Activated CD4-positive, alpha-beta memory T cell treated with anti-CD3 and anti-CD28 coated beads, Interleukin-2, amount 10 ng/mL, durations not matched to agents 7 days and 5 days (primary cell): ENCODE measurements at places on chromosomes 12 and 14.

- DNase-seq, result no peak
- H3K27ac ChIP-seq, result no peak overlapping the region
- no peaks in the 10 kb centered on the region for H3K27me3 ChIP-seq
- H3K4me3 ChIP-seq, result no peak overlapping the region
Measured at GRCh38 chr12:117596968-117597367, 235.5 kb upstream of the NOS1 start.

DNA sequence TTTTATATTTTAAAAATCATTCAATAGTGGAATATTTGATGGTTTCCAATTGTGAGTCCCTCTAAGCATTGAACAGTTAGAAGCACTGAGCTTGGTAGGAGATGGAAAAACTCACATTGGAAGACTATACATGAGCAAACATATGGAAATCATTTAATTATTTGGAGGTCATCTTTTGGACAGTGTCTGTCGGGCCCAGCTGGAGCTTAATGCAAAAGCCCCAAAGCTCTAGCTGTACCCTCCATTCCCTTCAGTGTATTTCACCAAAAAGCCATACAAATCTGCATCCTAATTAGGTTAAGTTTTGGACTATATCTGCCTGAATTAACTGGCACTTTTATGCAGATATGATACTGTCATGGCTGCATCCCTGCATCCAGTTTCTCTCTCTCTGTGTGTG, 365.7 kb downstream of the FLRT2 start:
- DNase-seq, result no peak
- H3K27ac ChIP-seq, result no peak overlapping the region
- H3K36me3 ChIP-seq, result no peaks in the 10 kb centered on the region
- H3K4me1 ChIP-seq, result no peaks in the 10 kb centered on the region
- H3K4me3 ChIP-seq, result no peak overlapping the region

GRCh38 chr14:71592361-71592760, 339.9 kb upstream of the RGS6 start:
- H3K4me3 ChIP-seq, result no peak overlapping the region
- H3K27me3 ChIP-seq, result no peaks in the 10 kb centered on the region
- H3K27ac ChIP-seq, result no peak overlapping the region
- H3K36me3 ChIP-seq, result peaks cover 19% of the 10 kb centered on the region
- peaks cover 53% of the 10 kb centered on the region for H3K4me1 ChIP-seq

DNA sequence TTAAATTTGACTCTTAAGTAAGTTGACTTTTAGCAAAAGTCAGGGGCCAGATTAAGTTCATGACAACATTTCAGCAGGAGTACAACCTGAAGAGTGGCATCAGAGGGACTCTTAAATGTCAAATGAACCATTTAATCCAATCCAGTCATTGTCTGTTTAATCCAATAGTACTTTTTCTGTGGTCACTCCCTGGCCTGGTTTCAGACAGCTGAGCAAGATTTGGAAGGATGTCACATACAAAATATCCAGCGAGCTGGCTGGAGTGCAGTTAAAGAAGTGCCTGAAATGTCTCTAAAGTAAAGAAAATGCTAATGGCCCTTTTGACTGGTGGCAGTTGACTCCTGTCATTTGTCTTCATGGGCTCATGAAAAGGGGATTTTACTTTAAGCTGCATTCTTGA, 1082.1 kb downstream of the AACS start:
- no peaks in the 10 kb centered on the region for H3K36me3 ChIP-seq
- no peak for DNase-seq
- no peak overlapping the region for H3K27ac ChIP-seq
- H3K4me3 ChIP-seq, result no peak overlapping the region
- H3K4me1 ChIP-seq, result no peaks in the 10 kb centered on the region

DNA sequence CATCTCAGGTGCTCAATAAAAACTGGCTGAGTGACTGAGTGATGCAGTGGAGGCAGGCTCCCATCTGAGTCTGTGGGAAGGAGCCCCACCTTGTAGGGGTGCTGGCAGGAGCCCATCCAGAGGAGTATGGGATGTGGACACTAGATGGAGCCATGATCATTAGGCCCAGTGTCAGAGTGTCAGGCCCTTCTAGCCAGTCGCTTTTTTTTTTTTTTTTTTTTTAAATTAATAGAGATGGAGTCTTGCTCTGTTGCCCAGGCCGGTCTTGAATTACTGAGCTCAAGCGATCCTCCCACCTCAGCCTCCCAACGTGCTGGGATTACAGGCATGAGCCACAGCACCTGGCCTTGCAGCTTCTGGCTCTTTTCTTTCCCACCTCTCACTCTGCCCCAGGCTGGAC, 11.5 kb downstream of the RITA1 start:
- peak; percentile 64 for DNase-seq
- H3K36me3 ChIP-seq, result peaks cover 1% of the 10 kb centered on the region
- no peak overlapping the region for H3K4me3 ChIP-seq
- peaks cover 2% of the 10 kb centered on the region for H3K4me1 ChIP-seq

DNA sequence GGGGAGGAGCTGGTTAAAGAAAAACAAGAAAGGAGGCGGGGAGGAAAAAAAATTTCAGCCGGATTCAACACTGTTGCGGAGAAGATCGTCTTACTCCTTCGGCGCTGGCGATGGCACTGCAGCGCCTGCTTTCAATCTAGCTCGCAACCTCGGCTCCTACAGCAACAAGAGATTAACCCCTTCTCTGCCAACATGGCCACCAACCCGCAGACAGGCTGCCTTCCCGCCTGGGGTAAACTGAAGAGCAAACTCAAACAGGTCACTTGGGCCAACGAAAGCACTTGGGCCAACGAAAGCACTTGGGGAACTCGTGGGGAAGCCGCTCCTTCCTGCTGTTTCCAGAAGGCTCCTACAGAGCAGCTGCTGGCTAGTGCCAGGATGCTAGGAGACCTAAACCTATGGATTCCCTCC, 73.7 kb downstream of the CIT start:
- no peak overlapping the region for H3K4me3 ChIP-seq
- no peaks in the 10 kb centered on the region for H3K27me3 ChIP-seq
- H3K27ac ChIP-seq, result no peak overlapping the region
- no peak for DNase-seq
- H3K4me1 ChIP-seq, result no peaks in the 10 kb centered on the region

- H3K36me3 ChIP-seq, result no peaks in the 10 kb centered on the region
- peaks cover 25% of the 10 kb centered on the region for H3K27me3 ChIP-seq
- DNase-seq, result no peak
- H3K27ac ChIP-seq, result no peak overlapping the region
- H3K4me1 ChIP-seq, result peaks cover 17% of the 10 kb centered on the region
Measured at GRCh38 chr14:74579447-74580274, 32.4 kb downstream of the LTBP2 start.

DNA sequence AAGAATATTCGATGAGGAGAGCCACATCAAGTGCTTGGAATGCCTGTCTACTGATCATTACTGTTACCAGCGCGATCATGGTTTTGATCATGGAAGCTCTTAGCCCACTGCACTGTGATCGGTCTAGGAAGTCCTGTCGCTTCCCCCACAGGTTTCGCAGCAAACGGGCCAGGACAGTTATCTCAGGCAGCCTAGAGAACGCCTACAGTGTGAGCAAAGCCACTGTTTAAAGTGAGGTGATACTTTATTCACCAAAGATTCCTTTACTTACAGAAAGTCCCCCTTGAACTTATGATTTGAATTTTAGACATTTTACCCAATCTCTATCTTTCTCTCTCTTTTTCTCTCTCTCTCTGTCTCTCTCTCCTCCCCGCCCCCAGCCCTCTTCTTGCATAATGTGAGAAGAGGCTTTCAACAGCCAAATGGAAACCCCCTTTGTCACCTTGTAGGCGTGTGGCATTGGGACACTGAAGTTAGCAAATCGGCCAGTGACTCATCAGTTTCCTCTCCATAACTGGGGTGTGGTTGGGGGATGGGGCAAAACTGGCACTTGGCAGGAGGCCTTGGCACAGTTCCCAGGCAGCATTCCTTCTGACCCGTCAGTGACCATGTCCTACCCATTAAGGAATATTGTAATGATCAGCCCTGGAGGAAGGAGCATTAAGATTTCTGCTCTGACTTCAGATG, 214.8 kb downstream of the CHST11 start:
- peaks cover 20% of the 10 kb centered on the region for H3K36me3 ChIP-seq
- H3K4me3 ChIP-seq, result peak overlapping the region; percentile 45
- peaks cover 52% of the 10 kb centered on the region for H3K4me1 ChIP-seq

DNA sequence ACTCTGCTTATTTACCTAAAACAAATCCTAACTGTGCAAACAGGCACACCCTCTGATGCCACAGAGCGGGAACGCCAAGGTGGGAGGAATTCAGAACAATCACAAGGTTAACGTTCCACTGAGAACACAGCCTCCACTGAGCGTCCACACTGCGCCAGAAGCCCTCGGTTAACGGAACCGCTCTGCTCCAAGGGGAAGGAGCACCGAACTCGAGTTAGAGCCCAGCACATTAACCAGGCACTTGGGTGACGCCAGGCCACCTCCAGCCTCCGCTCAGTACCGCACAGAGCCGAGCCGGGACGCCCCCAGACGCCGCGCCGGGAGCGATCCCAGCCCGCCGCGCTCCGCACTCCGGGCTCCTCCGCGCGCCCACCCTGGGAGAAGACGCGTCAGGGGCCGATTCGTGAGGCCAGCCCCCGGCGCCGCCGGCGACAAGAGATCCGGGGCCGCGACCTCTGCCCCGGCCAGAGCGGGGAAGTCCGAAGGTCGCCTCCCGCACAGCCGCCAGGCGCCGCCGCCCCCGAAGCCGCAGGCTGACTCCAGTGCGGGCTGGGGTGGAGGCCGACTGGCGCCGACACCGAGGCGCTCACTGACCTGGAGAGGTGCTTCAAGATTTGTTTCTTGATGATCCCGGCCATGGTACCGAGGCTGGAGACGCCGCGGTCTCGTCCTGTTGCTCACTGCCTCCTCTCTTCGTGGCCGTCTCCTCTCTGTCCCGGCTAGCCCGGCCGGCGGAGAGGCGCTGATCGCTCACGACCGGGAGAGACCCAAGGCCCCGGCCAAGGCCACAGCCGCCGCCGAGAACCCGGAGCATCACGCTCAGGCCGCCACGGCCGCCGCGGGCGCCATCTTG, 450 bp downstream of the BLTP3B start:
- DNase-seq, result peak; percentile 53
- H3K4me3 ChIP-seq, result peak overlapping the region; percentile 83
- H3K27me3 ChIP-seq, result no peaks in the 10 kb centered on the region
- peaks cover 51% of the 10 kb centered on the region for H3K4me1 ChIP-seq

GRCh38 chr14:52153939-52154338, 85.1 kb upstream of the NID2 start:
- H3K4me3 ChIP-seq, result no peak overlapping the region
- no peak overlapping the region for H3K27ac ChIP-seq
- H3K4me1 ChIP-seq, result peaks cover 18% of the 10 kb centered on the region
- no peak for DNase-seq
- no peaks in the 10 kb centered on the region for H3K36me3 ChIP-seq

DNA sequence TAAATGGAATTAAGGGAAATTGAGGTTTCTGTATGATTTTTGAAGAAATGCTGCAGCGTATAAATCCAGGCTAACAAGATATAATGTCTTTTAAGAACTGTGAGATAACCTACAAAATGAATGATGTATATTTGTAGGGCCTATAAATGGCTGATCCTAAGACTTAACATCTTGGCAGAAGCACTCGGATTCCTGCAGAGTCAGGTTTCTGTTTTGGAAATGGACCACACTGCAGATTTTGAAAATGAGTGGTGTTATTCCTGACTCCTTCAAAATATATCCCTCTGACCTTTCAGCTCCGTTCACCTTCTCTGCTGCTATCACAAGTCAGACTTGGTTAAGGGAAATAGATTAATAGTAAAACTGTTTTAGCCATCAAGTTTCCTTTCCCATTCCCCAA, 5.0 kb downstream of the TIGAR start:
- H3K36me3 ChIP-seq, result peaks cover 14% of the 10 kb centered on the region
- H3K4me1 ChIP-seq, result peaks cover 34% of the 10 kb centered on the region
- no peak overlapping the region for H3K4me3 ChIP-seq
- no peak overlapping the region for H3K27ac ChIP-seq
- no peaks in the 10 kb centered on the region for H3K27me3 ChIP-seq

DNA sequence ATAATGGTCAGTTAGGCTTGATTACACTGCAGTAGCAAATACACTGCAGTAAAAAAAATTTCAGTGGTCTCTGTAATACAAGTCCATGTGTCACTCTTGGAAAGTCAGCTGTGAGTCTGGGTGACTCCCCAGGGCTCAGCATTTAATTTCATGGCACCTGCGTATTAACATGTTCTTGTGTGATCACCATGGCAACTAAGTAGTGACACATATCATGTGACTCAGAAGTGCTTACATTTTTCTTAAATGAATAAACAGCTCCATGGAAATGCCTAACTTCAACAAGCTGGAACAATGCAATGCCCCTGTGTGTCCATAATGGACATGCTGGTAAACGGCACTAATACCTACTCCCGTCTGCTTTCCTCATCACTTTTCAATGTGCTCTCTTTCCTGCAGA, 88.5 kb upstream of the ANO4 start:
- no peak for DNase-seq
- H3K4me1 ChIP-seq, result no peaks in the 10 kb centered on the region
- H3K27me3 ChIP-seq, result peaks cover 2% of the 10 kb centered on the region
- H3K4me3 ChIP-seq, result no peak overlapping the region

GRCh38 chr12:108052260-108052659, 76.8 kb upstream of the WSCD2 start:
- no peak overlapping the region for H3K4me3 ChIP-seq
- DNase-seq, result no peak
- no peaks in the 10 kb centered on the region for H3K36me3 ChIP-seq
- H3K4me1 ChIP-seq, result peaks cover 2% of the 10 kb centered on the region
- peaks cover 8% of the 10 kb centered on the region for H3K27me3 ChIP-seq

- H3K27me3 ChIP-seq, result peaks cover 5% of the 10 kb centered on the region
- peaks cover 17% of the 10 kb centered on the region for H3K4me1 ChIP-seq
- H3K27ac ChIP-seq, result peak overlapping the region; percentile 50
- DNase-seq, result peak; percentile 94
- no peak overlapping the region for H3K4me3 ChIP-seq
- peaks cover 11% of the 10 kb centered on the region for H3K36me3 ChIP-seq
Measured at GRCh38 chr14:105045710-105046326, 19.4 kb downstream of the GPR132 start.

DNA sequence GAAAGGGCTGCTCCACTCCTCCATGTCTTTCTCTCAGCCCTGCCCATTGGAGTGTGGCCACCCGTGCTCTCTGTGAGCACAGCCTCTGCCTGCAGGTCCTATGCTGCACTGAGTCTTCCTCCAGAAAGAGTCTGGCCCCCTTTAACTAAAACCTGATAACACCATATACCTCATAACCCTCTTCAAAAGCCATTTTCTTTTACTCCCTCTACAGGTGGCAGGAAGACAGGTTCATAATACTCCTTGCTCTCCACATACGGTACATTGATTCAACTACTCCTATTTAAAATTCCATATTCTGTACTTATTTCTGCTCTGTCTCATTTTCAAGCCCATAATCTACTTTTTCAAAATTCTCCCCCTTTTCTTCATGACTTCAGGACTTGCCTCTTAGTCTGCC, 144.0 kb downstream of the HELB start:
- H3K27ac ChIP-seq, result no peak overlapping the region
- no peaks in the 10 kb centered on the region for H3K36me3 ChIP-seq
- no peaks in the 10 kb centered on the region for H3K27me3 ChIP-seq

DNA sequence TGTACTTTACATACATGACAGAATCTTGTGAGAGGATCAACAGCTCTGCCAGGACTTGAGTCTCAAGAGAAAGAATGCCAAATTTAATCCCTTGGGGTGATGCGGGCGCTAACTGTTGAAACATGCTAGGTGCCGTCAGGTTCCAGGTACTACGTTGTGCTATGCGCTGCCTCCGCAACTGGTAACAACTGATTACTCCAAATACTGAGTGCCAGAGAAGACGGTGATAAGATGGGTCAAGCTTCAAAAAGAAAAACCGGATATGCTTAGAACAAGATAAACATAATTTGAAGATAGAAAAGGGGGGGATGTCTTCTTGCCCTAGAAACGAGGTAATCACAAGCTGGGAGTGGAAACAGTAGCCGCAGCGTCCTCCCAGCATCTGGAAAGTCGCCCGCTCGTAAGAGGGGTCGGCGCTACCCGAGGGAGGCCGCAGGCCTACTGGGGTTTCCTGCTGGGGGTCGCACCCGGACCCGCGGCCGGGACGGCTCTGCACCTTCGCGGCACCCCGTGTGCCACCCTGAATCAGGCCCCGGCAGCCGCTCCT, 678 bp downstream of the ZBTB25 start:
- H3K27me3 ChIP-seq, result no peaks in the 10 kb centered on the region
- DNase-seq, result peak; percentile 29
- H3K4me1 ChIP-seq, result peaks cover 44% of the 10 kb centered on the region
- H3K36me3 ChIP-seq, result peaks cover 57% of the 10 kb centered on the region
